ENCODE measurements at places on chromosomes 3 and 15. TPM values are rescaled to one million over a fixed set of nuclear protein-coding genes. Genes with fewer than 3 reads are reported as not detected.

DNA sequence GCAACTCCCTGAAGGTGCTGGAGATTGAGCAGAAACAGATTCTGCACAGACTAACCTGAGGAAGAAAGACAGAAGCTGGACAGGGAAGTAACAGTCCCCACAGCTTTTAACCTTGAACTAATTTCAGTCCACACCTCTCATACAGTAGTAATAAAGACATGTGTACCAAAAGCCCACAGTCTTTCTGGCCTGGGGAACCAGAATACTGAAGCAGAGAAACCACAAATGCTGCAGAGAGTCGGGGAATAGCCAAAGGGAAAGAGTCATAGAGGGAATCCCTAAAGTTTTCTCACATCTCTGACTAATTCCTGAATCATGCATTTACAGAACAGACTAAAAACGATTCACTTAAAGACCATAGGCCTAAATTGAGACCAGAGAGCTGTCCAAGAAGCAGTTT is 503.4 kb upstream of the NECTIN3 start:
- no peak for DNase-seq

The ARNT2 gene
- 8.5 TPM for total RNA-seq

GRCh38 chr3:52402101-52402521 is 42.8 kb downstream of the SEMA3G start:
- no peak for DNase-seq

The RGMA gene
- total RNA-seq = 17.7 TPM

The P2RY12 gene
- 3.6 TPM for total RNA-seq

GRCh38 chr15:93829115-93829870 is 402.1 kb upstream of the MCTP2 start:
- DNase-seq = no peak

- DNase-seq = no peak
Observed at GRCh38 chr3:17945018-17945798, 202.8 kb upstream of the TBC1D5 start.

DNA sequence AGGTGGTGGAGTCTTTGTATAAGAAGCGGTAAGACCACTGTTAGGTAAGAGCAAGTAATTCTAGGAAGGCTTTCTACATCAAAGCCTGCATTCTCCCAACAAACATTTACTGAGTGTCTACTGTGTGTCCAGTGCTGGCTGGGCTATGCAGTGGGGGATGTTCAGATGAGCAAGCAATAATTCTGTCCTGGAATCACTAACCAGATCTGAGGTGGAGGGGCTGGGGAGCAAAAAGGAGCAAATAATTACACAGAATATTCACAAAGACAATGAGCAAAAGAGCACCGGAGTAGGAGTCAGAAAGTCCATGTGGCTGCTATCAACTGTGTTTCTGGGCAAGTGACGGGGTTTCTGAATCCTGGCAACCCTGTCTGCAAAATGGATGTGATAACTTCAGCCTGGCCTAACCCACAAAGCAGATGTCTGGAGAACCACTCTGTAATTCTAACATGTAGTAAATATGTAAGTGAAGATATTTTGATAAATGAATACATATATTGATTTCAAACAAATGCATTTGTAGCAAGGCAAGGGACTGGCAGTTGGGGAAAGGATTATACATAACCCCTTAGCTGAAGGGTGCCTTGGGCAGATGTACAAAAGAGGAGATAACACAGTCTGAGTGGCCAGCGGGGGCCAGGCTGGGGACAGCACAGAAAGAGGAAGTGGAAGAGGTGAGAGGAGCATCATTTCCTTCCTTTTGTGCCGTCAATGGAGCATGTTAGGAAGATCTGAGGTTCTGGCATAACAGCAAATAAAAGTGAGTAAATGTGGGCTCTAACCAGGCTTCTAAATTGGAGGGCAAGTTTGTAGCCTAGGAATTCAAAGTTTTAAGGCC is 28.8 kb downstream of the CYP8B1 start:
- DNase-seq = no peak

The TRIM42 gene
- total RNA-seq = not detected

The TMEM108 gene
- total RNA-seq = 0.98 TPM

DNA sequence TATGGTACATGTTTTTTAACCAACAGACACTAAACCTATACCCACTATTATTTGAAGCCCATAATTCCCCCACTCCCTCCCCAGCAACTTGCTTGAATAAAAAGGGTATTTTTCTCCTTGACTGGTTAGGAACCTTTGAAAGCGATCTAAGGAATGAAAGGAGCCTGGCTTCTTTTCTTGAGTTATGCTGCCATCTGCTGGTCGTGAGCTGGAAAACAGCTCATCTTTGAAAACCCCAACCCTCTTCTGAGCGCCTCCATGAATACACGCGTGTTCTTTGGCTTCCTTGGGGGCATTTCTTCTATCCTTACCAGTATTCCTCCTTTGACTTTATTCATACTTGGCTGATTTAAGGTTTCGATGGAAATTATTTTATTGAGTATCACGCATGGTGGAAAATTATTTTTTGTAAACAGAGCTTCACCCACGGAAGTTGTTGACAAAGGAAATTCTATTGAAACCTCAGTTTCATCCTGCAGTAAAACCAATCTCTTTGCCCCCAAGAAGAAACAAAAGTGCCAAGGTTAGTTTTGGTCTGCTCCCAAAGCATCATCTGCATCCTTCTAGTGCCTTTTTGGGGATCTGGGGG is 171.6 kb downstream of the SV2B start:
- DNase-seq = no peak

GRCh38 chr3:189237526-189237925 is 65.8 kb downstream of the TPRG1 start:
- no peak for DNase-seq

- peak; percentile 44 for DNase-seq
Observed at GRCh38 chr3:172317984-172318383, 130.3 kb downstream of the GHSR start.

DNA sequence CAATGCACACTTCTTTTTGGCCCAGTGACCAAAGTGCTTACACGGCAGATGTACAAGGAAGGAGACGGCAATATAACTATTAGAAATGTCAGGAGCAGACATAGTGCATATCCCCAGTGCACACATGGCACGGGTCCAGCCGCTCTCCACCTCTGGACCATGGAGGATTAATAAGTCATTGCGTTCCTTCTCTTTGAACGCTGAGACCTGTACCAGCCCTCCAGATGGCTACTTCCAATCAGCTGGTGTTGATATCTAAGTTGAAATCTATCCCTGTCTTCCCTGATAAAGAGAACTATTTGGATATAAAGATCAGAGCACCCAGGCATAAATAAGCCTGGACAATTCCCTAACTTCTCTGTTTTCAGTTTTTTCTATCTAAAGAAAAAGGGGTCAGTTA is 212.5 kb downstream of the CADPS start:
- no peak for DNase-seq

The ZNF385D gene
- total RNA-seq = 4.3 TPM

GRCh38 chr15:83904107-83905040 is 250.5 kb downstream of the ADAMTSL3 start:
- no peak for DNase-seq

The ARGFX gene
- not detected for total RNA-seq

DNA sequence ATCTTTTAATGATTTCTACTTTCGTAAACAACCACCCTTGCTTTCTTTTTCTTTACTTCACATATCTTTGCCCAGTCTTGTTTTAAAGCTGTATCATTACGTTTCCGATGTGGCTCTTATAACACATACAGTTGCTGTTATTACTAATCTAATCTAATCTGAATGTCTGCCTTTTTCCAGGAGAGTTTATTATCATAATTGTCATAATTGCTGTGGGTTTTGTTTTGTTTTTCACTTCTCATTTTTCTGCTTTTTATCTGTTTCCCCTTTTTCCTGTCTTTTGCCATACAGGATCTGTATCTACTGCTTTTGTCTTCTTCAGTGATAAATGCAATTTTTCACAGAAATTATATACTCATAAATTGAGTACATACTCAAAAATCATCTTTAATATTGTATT is 24.9 kb downstream of the HACL1 start:
- no peak for DNase-seq

- no peak for DNase-seq
Observed at GRCh38 chr3:58495101-58495500, 3.2 kb downstream of the KCTD6 start.

DNA sequence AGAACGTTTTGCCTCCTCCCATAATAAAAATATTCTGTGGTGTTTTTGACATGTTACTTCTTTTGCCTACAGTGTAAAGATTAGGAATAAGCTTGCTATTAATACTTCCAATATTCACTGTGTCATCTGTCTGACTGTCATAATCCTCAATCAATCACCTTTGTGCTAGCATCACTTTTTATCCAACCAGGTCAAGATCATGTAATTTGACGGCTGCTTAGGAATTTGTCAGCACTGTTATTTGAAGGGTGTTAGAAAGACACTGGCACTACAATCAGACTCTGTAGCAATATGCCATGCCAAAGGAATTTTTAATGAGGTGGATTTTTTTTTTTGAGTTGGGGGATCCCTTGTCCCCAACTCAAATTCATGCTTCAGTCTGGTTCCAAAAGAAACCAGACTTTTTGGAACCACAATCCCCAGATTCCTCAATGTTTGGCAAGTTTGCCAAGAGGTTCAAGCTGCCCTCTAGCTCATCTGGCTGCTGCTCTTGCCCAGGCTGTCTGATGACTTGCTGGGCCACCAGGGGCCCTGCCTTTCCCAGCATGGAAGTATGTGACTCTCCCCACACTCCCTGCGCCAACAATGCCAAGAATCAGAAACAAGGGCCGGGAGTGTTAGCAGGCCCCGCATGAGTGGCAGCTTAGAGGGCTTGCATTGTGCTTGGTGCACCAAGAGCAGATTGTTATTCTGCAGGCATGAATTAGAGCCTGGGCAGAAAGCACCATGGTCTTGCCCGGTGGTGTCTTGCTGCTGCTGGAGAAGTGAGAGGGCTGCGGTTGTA is 58.6 kb upstream of the TSC22D2 start:
- no peak for DNase-seq

DNA sequence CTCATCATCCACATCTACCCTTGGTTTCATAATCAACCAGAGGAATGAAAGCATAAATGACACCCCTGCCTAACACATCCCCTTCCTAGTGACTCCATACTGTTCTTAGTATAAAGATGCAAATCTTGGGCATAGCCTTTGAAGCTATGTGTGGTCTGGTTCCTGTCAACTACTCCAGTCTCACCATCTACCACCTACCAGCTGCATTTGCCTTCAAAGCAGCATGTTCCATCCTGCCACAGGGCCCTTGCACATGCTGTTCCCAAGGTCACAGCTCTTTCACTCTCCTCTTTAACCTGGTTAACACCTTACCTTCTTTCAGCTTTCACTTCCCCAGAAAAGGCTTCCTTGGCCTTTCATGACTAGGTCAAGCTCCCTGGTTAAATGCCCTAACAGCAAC is 62.3 kb upstream of the ARHGEF3 start:
- DNase-seq = no peak

GRCh38 chr15:65517866-65518207 is 348 bp upstream of the DPP8 start:
- no peak for DNase-seq

The RAD51 gene
- total RNA-seq = not detected

The RPSA gene
- 1,290 TPM for total RNA-seq

DNA sequence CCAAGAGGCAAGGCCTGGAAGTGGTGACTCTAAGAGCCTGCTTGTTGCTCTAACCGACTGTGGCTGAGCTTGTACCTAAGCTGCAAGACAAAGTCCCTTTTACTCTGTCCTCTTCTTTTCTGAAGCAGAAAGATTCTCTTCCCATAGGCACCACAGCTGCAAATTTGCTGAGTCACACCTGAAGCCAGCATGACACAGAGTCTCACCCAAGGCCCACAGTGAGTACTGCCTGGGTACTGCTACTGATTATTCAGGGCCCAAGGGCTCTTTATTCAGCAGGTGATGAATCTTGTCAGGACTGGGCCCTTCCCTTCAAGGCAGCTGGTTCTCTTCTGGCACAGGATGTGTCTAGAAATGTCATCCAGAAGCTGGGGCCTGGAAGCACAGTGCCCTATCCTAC is 18.9 kb upstream of the TIGIT start:
- no peak for DNase-seq

- DNase-seq = no peak
Observed at GRCh38 chr15:93820566-93820965, 410.8 kb upstream of the MCTP2 start.

GRCh38 chr3:31760654-31761053 is 220.4 kb downstream of the OSBPL10 start:
- no peak for DNase-seq

DNA sequence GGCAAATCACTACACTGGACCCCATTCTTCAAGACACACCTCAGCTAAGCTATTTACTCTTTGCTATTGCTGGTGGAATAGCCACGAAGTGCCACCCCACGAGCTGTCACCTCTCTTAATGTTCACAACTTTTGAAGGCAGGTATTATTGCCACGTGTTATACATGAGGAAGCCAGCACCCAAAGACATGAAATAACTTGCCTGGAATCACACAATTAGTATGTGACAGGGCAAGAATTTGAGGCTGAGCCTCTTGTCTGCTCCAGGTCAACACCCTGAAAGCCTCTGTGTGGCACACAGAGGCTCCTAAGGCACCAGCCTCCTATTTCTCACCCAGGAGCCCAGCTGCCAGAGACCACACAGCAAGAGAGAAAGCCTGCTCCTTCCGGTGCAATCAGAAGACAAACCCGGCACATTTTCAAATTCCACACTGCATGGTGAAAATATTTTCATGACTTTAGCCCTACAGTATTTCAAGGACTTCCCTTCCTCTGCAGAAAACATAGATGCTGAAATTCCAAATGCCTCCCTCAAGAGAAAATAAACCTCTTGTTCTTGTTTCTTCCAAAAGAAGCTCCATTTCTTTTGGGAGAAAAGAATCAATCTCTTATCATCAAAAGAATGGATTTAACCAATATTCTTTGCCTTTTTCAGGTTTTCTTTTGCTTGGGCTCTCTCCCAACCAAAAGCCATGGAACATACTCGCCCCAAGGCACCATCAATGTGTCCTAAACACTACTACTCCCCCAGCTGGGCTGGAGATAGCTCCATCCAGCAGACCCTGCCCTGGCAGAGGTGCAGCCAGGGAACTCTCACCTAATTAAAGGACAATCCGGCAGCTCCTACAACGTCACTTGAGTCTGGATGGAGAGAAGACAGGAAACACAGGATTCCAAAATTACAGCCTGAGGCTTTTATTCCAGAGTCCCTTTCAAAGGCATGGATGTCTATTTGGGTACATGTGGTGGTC is 84.7 kb upstream of the THBS1 start:
- DNase-seq = no peak

The TCF12 gene
- total RNA-seq = 198 TPM

The ZNF80 gene
- total RNA-seq = not detected

DNA sequence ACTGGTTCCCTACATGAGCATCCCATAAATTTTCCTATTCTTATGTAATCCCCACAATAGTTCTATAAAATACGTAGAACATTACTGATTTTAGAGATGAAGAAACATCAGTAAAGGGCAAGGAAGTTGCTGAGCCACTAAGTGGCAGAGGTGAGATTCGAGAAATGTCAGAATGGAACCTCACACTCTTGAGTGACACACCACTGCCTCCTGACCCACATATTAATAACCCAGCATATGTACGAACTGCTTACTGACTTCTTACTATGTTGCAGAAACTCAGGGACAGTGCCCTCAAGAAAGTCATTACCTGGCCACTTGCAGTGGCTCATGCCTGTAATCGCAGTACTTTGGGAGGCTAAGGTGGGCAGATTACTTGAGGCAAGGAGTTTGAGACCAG is 1022.4 kb downstream of the FHIT start:
- no peak for DNase-seq

The CD200R1 gene
- total RNA-seq = 3.4 TPM

The GATA2 gene
- total RNA-seq = 6.6 TPM
